NCI-H146 (cell line): ENCODE measurements at places on chromosomes 16 and 17.
A peak's percentile ranks its signal among the peaks of the same experiment; 100 is the strongest.

DNA sequence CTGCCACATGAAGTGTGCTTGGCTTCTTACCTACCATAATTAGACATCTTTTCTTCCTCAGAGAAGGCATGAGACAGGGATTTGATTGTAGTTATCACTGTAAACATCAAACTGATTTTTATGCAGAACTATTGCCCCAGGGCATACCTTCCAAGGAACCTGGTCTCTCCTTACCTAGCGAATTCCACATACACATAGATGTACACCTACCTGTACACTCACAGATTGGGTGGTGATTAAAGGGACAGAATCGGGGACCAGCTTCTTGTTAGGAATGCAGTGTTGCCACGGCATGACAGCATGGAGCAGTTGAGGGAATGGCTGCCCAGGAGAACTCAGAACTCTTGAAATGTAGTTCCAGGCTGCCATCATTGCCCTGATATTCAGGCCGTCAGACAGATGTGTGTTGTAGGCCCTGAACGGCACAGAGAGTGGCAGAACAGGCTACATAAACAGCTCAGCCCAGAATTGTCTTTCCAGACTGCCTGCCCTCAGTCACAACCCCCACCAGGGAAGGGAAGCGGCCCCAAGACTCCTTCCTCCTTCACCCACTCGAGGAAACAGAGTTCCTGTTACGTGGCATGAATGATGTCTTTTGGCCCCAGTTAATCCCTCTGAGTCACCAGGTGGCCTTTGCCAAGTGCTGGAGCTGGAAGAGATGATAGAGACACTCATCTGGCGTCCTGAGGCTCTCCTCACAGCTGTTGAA, 17.8 kb upstream of the NAGLU start:
- no peak for DNase-seq

GRCh38 chr16:23691483-23692189, 12.9 kb downstream of the PLK1 start:
- no peak for DNase-seq

GRCh38 chr17:16211590-16211989, 3.7 kb downstream of the NCOR1 start:
- no peak for DNase-seq

GRCh38 chr16:22328081-22328725, 31.0 kb downstream of the POLR3E start:
- DNase-seq, result no peak

- no peak for DNase-seq
Measured at GRCh38 chr16:85678016-85678415, 10.7 kb downstream of the GINS2 start.

- DNase-seq, result no peak
Measured at GRCh38 chr17:44830359-44831288, 537 bp upstream of the GJC1 start.

DNA sequence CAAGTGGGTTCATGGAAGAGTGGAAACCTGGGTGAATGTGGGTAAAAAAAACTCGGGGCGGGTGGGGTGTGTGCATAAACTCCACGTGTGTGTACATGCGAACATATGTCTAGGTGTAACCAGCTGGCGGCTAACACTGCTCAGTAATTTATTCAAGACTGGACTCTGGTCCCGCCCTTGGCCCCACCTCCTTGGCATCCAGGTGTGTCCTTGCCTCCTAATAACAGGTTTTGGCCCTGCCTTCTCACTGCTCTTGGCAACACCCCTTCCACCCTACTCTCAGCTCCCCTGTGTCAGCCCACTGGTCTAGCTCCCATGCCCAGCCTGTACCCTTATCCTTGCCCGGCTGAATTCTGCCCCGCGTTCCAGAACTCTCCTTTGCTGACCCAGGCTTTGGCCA, 8.3 kb downstream of the FLII start:
- peak; percentile 57 for DNase-seq

DNA sequence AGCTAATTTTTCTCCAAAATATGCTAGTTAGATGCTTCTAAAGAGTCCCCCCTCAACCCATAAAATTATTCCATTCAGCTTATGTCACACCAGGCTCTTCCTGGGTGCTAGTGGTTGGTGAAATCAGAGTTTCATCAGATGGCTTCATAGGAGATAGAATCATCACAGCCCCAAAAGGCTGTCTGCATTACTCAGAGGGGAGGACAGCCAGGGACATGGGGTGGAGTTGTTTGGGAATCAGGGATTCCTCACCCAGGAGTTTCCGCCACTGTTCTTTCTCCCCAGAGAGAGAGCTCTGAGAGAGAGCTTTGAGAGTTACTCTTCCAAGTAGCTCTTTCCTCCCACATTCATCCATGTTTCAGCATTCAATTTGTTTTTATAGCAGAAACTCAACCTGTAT, 288 bp upstream of the KRT34 start:
- DNase-seq, result no peak

- DNase-seq, result peak; percentile 61
Measured at GRCh38 chr17:68172461-68172954, 75.3 kb upstream of the AMZ2 start.

- DNase-seq, result peak; percentile 45
Measured at GRCh38 chr17:41511116-41511515, 5.7 kb upstream of the KRT13 start.

GRCh38 chr16:10835281-10835931, 16.8 kb upstream of the TVP23A start:
- no peak for DNase-seq

- no peak for DNase-seq
Measured at GRCh38 chr16:89111263-89111662, 17.6 kb downstream of the ACSF3 start.

- DNase-seq, result no peak
Measured at GRCh38 chr17:75850928-75851692, 4.0 kb downstream of the WBP2 start.

DNA sequence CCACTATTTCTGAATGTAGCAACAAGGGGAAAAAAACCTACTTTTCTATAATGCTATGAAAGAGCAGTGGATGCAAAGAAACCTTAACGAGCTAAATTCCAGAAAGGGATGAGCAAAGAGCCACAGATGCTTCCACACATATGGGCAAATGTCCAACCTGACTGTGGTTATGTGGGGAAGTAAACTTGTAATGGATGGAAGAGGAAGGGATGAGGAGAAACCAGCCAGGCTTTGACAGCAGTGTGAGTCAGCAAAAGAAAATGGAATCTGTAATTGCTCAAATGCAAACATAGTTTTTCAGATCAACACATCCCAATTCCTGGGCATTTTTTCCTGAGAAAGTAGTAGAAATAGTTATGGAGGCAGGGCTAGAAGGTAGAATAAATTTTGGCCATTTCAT, 204.8 kb upstream of the CPHXL start:
- DNase-seq, result no peak

DNA sequence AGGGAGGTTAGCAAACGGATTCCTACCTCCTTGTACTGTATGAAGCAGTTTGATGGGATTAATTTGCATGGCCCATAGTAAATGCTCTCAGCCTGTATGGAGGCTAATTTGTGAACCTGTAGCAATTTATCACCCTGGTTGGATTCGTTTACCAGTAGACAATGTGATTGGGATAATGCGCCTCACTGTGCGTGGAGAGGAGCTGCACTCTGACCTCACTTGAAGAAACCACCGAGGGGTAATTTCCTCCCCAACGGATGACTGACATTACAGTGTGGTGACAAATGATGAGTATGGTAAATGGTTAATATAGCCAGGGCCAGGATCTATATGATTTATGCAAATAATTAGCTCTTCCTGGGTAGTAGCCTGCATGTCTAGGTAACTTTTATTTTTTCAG, 479.1 kb upstream of the RBFOX1 start:
- DNase-seq, result no peak

DNA sequence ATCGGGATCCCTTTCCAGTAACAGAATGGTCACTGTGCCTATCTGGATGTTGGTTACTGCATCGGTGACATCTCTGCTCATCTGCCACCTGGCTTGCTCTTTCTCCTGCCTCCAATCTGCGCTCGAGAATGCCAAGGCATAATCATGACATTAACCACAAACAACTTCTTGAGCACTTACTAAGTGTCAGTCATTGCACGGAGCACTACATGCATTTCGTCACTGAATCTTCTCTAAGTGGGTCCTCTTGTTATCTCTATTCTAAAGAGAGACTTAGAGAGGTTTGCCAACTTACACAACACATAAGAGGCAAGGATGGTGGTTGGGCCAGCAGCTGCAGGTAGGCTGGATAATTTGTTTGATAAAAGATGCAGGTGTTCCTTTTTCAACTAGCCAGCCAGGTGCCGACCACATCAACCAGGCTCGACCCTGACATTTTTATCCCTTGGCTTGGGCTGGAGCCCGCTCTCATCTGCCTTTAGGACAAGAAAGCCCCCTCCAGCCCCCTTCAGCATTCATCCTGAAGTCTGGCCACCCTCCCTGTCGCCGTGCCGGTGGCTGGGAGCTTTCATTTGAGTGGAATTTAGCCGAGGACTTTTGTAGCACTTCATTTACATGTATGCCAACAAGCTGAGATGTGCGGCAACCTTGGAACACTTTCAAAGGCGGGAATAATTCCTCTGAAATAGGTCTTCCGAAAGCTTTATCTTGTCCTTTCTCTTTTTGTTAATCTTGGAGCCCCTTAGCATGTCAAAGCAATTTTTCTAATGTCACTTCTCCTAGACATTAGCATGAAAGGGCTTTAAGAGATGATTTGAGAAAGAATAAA, 89.3 kb upstream of the NKD1 start:
- peak; percentile 67 for DNase-seq

DNA sequence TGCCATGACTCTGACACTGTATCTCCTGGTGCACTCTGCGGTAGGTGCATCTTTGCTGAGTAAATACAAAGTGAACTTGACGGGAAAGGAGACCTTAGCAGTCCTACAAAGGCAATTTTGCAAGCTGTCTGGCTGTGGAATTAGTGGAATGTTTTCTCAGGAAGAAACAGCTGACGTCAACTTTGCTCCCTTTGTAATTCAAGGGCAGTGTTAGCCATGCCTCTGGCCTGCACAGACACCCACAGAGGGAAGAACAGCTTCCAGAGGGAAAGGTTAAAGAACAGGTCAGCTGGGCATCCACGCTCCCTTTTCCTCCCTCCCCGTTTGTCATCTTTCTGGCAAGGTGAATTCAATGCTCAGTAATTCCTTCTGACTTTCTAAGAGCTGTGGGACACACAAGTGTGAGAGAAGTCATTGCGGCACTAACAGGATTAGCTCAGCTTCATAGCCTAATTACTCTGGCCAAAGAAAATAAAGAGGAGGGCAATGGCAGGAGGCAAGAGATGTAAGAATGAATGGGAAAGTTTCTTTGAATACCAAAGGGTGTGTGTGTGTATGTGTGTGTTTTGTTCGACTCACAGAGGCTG, 476.9 kb upstream of the GOT2 start:
- DNase-seq, result no peak

GRCh38 chr17:30207655-30208054, 27.8 kb downstream of the SLC6A4 start:
- DNase-seq, result no peak

GRCh38 chr16:85524630-85525419, 88.3 kb upstream of the GSE1 start:
- DNase-seq, result peak; percentile 88

GRCh38 chr17:1460233-1460632, 4.2 kb upstream of the CRK start:
- DNase-seq, result no peak

DNA sequence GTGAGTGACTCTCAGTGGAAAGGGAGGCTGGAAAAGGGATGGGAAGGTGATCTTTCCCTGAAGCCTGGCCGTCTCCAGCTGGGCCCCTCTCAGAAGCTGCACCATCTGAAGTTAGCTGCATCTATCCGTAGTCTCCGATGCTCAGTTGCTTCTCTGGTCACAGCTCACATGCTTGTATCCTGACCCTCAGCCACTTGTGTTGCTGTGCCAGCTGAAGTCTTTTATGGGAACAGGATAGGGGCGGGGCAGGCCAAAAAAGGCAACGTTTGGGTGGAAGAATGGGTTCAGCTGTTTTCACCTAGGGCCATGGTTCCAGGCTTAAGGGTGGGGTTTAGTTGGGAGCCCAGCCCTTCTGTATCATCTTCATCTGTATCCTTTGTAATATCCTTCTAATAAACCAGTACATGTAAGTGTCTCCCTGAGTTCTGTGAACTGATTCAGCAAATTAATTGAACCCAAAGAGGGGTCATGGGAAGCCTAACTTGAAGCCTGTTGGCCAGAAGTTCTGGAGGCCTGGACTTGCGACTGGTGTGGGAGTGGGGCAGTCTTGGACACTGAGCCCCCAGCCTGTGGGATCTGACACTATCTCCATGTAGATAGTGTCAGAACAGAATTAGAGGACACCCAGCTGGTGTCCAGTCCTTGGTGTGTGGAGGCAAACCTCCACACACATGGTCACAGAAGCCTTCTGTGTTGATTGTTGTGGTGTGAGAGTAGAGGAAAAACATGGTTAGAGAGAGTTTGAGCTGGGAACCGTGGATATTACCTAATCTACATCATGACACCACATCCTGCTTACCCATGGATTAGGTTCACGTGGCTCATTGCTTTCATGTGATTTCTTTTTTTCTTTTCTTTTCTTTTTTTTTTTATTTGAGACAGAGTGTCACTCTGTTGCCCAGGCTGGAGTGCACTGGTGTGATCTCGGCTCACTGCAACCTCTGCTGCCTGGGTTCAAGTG, 49.3 kb upstream of the FBXO47 start:
- no peak for DNase-seq

DNA sequence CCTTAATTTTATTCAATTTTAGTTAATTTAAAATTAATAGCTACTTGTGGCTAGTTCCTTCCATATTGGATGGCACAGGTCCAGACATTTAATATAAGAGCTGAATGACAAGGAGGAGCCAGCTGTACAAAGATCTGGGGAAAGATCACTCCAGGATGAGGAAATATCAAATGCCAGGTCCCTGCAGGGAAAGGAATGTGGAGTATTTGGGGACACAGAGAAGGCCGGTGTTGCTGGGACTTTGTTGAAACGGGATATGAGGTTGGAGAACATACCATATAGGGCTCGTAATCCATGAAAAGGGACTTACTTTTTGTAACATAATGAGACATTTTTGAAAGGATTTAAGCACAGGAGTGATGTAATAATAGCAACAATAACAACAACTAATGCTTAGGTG, 426.8 kb downstream of the HS3ST4 start:
- no peak for DNase-seq

GRCh38 chr17:266701-267667, 85.5 kb upstream of the DOC2B start:
- DNase-seq, result no peak

DNA sequence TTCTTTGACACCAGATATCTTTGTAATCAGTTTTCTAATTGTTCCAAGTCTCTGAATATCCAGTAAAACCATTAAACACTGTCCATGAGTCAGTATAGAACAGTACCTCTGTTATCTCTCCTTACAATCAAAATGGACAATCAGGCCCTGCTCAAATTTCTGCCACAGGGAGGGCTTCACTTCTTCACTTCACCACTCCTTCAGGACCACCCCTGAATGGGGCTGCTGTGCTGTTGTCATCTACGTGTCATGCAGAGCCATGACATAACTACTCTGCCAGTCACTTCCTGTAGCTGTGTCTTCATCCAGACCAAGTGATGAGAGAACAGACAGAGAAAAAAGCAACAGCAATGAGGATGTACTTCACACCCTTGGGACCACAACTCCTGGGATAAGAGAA, 116.9 kb downstream of the TANC2 start:
- peak; percentile 26 for DNase-seq

- DNase-seq, result no peak
Measured at GRCh38 chr16:73240920-73241319, 193.0 kb upstream of the ZFHX3 start.
